NCI-H187 (cell line): ENCODE measurements at places on chromosomes 2 and 18.

DNA sequence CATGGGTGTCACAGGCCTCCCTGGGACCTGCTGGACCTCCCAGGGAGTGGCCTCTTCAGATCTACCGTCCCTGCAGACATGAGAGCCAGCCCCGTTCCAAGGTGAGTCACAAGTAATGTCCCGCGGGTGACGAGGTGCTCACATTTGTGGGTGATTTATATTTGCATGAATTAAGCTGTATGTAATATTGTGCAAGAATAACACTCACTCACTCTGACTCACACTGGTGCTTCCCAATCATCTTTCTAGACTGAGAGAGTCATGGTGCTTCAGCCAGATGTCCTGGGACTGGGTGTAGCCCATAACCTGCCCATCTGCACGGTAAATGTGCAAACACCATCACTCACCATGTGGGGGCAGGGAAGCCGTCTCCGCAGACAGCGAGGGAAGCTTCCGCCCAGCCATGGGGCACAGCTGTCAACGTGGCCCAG is 347.5 kb upstream of the SALL3 start:
- no peak for DNase-seq

DNA sequence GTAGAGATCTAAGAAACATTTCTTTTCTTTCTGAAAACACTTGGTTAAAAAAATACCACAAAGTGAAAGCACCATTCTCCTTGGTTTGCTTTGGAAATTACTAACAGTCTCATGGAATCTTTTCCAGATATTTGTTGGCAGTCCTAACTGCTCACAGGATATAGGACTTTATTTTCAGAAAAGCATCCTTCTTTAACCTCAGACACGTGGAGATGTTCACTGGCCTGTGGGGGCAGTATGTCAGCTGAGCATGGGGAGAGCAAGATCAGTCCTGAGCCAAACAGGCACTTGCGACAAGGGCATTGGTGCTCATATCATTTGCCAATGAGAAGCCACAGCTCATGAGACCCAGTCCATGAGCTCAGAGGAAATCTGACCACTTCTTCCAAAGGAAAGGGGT is 371.9 kb downstream of the NBAS start:
- DNase-seq, result no peak

- no peak for DNase-seq
These were observed 80.5 kb downstream of the KCNF1 start for GRCh38 chr2:10992023-10992791.

DNA sequence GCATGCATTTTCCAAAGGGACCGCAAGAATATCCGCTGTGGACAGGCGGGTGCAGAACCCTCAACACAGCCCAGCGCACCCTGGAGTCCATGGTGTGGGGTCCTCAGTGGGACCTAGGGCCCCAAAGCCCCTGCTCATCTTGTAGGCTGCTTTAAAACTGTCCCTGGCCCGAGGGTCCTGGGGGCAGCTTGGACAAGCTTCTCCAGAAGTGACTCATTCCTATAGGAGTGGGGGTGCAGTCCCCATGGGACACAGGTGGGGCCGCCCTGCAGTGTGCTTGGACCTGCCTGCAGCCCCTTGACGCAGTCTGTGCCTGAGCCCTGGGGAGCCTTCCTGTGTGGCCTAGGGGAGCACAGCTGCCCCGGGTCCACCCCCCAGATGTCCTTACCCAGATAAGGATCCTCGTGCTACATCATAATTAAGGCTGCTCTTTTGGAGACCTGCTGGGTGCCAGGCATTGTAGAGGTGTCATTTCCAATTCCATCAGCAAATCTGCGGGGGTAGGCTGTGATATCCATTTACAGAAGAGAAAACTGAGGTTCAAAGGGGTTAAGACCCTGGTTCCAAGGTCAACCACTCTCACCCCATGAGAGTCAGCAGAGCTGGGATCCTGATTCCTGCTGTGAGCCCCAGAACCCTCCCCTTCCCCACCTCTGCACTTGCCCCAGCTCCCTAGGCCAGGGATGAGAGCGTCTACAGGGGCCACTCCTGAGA is 1.7 kb upstream of the HS6ST1 start:
- DNase-seq, result no peak

DNA sequence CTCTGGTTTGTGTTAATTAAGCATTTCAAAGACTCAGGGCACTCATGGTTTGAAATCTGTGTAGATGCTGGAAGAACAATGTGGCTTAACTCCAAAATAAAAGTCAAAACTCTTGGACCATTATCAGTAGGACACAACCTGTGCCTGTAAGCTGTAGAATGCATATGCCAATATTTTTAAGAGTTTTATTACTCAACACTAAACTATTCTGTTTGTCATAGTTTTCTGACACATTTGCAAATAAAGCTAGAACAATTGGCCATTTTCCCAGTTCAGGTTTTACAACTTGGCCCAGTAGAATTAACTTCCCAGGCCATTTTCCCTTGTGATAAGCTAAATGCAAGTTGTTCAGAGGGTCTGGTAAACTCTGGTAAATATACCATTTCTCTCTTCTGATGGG is 713.1 kb downstream of the CBLN2 start:
- no peak for DNase-seq
